ENCODE measurements at places on chromosomes 7 and 10.

GRCh38 chr10:96138102-96138501 lies 8.0 kb downstream of the ZNF518A start:
- no peak for DNase-seq

- DNase-seq, result no peak
These were observed 106.9 kb upstream of the PDLIM1 start for GRCh38 chr10:95397747-95398146.

GRCh38 chr7:49718760-49719159 lies 54.7 kb upstream of the VWC2 start:
- DNase-seq, result no peak

GRCh38 chr7:142939226-142939910 lies at the start of gene LLCFC1:
LLCFC1 (plus strand) TSS chr7:142939484; CDS start chr7:142939622, 138 bp downstream.
- DNase-seq, result no peak

GRCh38 chr7:129951226-129952085 lies 1.3 kb downstream of the UBE2H start:
- DNase-seq, result peak; percentile 35

DNA sequence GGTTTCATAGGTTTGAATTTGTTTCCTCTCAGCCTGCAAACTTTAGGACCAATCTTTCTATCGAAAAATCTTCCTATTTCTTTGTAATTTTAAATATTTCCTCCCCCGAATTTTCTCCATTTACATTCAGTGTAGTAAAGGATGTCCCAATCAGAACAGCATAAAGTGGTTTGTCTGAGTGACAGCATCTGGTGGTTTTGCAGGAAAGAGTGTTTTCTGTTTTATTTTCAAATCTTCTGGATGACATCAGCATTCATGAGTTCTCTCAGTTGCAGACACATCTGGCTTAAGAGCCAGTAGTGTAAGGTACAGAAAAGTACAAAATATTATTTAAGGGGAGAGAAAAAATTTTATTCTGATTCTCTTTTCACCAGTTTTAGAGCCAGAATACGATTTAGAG lies 634.8 kb downstream of the PHTF2 start:
- no peak for DNase-seq

GRCh38 chr10:110820321-110820814 lies 51.4 kb upstream of the PDCD4 start:
- DNase-seq, result no peak

- no peak for DNase-seq
These were observed 192.3 kb upstream of the STK17A start for GRCh38 chr7:43390576-43390975.

DNA sequence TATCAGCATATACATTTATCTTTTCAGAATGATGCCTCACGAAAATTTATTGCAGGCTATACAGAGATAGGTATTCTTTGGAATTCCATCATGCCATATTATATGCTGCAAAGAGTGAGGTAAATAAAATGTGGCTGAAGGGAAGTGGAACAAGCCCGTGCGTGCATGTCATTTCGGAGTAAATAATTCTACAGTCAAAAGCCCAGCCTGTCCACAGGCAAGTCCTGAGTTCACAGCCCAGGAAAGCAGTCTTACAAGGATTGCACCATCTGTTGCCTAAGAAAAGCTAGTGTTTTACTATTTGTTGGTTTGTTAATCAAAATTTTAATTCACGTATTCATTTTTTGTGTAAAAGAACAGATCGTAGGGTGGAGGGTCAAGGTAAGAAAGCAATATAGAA lies 292.4 kb upstream of the AKR1E2 start:
- DNase-seq, result no peak

DNA sequence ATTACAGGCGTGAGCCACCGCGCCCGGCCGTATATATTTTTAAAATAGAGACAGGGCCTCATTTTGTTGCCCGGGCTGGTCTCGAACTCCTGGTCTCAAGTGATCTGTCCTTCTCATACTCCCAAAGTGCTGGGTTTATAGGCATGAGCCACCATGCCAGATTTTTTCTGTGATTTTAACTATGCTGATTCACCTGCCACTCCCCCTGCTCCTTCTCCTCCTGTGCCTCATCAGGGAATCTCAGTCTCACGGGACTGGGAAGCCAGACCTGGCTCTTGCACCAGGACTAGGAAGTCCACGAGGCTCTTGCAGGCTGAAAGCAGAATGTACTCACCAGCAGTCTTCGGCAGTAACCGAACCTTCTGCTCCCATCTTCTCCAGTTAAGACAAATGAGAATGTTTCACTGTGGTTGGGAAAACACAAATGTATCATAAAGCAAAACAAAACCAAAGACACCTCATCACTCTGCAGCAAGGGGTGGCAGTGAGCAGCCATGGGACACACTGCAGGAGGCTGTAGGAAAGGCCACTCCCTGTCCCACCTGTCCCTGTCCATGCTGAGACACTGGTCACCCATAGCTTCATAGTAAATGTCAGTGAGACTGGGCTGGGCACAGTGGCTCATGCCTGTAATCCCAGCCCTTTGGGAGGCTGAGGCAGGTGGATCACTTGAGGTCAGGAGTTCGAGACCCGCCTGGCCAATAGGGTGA lies 78.7 kb upstream of the MKRN1 start:
- no peak for DNase-seq

- DNase-seq, result no peak
These were observed 312.6 kb downstream of the FGFR2 start for GRCh38 chr10:121285406-121286196.

DNA sequence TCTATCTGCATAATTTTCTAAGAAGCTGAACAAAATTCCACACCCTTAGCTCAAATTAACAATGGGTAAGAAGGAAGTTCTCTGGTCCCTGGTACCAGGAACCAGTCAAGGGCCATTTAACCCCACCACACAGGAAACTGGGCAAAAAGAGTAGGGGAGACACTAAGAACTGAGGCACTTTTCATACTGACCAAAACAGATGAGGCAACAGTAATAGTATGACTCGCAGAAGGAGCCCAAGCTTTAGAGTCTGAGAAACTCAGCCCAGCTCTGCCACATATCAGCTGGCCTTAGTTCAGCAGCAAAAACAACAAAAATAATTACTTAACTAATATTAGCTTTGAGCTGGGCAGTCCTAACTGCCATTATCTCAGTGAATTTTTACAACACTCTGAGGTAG lies 221.2 kb downstream of the FAM107B start:
- no peak for DNase-seq

DNA sequence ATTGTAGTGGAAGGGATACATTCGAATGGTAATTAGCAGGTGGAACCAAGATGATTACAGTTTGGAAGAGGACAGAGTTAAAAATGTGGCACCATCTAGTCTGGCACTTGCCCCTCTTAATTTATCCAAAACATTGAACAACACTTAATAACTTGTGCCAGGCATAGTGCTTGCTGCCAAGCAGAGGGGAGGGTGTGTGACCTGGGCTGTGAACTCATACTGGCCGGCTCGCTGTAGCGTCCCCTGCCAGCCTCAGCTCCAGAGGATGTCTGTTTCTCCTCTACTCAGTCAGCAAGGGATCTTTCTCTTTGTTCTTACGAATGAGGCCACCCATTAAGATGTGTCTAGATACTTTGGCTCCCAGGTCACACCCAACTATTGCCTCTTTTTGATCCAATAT lies 179.4 kb upstream of the INHBA start:
- no peak for DNase-seq

GRCh38 chr7:106365252-106366005 lies 80.6 kb upstream of the NAMPT start:
- no peak for DNase-seq

Measured in activated CD8-positive, alpha-beta T cell treated with anti-CD3 and anti-CD28 coated beads, Interleukin-2, amount 10 ng/mL, durations not matched to agents 7 days and 5 days (primary cell).